Stimulated activated effector memory CD8-positive, alpha-beta T cell treated with anti-CD3 and anti-CD28 coated beads, Interleukin-12 subunit alpha, Interleukin-12 subunit beta, amount 100 ng/mL, for 72 hours (primary cell): ENCODE measurements at places on chromosomes 1 and 21.

GRCh38 chr21:44455524-44456213 lies 359 bp downstream of the LRRC3 start:
- DNase-seq: peak; percentile 60

DNA sequence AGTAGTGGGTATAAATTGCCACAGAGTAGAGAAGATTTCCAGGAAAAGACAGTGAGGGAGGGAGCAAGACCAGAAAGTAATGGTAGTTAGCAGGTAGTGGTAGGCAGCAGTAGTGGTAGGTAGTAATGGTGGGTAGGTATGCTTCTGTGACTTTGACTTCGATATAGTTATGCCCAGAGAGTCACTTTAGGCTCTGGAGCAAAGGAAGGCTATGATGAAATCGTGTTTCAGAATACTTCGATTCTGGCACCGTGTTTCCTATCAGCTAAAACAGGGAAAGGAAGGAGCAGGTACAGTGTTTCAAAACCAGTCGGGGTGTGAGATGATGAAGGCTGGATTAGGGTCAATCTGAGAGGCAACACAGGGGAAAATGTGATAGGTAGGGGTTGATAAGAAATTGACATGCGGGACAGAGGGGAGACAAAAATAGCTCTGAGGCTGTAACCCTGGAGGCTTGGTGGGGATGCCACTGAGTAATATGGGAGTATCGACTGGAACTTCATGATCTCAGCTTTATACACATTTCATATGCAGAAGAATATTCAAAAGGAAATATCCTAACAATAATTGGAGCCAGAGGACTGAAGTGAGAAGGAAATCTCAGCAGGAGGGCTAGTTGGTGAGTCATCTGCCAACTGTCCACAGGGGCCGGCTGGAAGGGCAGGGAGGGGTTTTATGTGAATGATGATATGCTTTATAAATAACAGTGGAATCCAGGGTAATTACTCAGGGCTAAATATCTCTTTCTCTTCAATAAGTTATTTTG lies 25.2 kb upstream of the TRIM45 start:
- DNase-seq: no peak

DNA sequence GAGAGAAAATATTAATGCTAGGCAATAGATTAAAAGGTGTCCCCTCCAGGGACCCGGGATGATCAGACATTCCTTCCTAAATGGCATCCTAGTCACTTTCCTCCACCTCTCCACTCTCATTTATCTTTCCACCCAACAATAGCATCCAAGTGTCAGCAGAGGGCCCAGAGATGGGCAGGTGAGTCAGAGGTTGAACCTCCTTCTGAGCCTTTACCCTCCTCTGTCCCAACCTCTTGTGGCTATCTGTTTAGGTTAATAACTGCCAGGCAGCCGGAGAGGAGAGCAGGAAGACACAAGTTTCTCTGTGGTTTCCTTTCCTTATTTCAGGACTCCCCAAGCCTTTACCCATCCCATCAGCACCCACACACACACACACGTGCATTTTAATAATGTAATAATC lies 4.1 kb downstream of the GJA5 start:
- no peak for DNase-seq

DNA sequence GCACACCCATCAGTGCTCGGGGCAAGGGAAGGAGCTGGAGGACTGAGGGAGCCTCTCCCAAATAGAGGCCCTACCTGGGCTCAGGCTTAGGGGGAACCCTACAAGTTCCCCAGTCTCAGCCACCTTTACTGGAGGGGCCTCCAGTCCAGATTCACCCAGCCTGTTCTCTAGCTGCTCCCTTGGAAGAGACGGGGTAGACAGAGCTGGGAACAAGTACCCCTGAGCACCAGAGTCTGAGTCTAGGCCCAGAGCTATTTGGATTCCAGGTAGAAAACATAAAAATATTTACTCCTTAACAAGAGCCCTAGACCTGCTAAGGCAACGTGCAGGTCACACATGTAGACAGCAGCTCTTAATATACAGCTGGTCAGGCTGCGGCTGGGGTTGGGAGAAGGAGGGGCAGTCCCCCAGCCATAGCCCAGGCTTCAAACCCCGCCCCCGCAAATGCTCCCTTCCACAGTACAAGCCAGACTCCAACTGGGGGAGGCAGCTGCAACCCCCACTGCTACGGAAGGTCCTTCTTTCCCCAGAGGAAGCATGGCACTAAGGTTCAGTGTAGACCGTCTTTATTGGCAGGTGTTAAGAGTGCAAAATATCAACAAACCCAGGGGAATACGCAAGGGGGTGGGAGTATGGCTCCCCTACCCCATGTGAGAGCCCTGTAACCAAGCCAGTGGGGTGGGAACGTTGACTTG lies 8.0 kb downstream of the TENT5B start:
- no peak for DNase-seq

GRCh38 chr1:188668083-188668482 lies 1809.6 kb downstream of the BRINP3 start:
- no peak for DNase-seq

- no peak for DNase-seq
Observed at GRCh38 chr1:42952303-42953001, 6.2 kb downstream of the SLC2A1 start.

- no peak for DNase-seq
Observed at GRCh38 chr1:104991702-104992101, 1242.0 kb downstream of the AMY1C start.

- DNase-seq: no peak
Observed at GRCh38 chr1:202968895-202969295, 1.8 kb upstream of the CYB5R1 start.

DNA sequence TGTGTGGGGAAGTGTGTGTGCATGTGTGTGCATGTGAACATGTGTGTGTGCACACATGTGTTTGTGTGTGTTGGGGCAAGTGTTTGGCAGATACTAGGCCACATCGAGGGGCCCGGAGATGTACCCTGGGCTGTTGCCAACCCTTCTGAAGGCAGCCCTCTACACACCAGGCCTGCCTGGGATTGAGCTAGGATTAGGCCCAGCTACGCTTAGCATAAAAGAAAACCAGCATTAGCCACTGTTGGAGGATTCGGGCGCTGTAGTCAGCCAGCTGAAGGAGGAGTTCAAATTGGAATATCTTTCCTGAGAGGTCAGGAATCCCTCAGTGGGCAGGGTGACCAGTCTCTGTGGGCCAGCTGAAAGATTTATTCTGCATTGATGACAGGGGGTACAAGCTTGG lies 10.6 kb upstream of the ALX3 start:
- DNase-seq: no peak

DNA sequence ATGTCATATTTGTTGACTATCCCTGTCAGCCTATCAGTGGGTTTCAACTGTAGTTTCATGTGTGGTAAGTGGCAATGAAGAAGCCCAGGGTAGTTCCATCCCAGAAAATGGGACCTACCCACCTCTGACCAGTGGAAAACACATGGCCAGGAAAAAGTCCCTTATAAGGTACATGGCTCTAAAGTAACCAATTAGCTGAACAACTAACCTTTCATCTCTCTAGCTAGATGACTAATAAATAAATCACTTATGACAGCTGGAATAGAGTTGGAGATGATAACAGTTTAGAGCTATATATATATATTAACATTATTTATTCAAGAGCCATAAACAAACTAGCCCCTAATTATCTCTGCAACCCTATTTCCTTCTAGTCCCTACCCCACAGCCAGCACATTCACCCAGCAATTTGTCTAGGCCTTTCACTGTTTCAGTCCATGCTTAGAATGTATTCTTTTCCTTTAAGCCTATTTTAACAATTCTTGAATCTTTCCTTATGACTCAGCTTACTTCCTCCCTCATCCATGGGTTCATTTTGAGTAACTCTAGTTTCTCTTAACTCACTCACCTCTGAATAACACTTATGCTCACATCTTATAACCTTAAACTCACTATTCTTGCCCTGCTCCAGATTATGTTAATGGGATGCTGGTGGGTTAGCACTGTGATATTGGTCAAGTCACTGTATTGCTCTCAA lies 83.7 kb downstream of the TNFSF18 start:
- DNase-seq: no peak

DNA sequence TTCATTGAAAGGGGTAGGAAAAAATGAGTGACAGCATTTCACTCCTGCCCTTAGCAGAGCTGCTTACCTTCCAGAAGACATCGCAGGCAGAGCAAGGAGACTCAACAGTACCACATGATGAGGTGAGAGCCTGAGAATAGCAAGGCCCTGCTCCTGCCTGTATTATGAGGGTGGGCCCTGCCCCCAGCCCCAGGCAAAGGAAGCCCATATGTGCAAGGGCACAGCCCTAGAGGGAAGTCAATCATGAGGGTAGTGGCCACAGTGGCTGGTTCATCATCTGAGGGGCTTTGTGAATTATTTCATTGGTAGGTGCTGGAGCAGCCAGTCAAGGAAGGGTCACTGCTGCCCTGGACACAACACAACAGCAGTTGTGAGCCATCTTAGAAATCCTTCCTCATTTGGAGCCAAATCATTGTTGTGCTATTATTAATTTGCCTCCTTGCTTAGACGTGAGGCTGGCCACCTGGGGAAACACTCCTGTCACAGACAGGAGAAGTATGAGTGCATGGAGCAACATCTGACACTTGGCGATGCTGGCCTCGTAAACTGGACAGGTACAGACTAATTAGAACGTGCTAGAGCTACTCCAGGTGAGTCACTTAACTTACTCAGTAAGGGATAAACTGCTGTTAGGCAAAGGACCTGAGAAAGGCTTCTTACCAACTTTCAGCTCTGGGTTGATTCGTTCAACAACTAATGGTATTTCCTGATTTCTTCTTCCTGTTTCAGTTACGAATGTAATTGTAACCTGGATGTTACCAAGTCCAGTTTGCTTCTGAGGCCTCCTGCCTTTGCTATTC lies 22.7 kb upstream of the ACBD6 start:
- no peak for DNase-seq

DNA sequence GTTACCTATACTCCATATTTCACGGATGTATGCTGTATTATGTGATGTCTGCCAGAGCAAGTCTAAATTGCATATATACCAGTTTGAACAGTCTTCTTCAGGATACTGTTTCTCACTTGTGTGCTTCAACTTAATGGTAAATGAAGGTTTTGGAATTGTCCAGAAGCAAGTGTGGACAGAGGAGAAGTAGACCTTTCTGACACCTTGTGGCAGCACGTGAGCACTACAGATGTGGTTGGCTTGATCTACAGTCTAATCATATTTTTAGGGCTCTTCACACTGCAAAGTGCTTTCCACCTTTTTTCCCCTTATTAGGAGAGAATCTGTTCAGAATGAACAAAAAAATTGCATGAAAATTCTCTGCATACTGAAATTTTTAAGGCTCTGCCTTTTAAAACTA lies 10.9 kb downstream of the MORC3 start:
- no peak for DNase-seq

GRCh38 chr1:75338616-75339483 lies 204.7 kb downstream of the LHX8 start:
- DNase-seq: no peak

GRCh38 chr1:84121360-84121759 lies 22.7 kb upstream of the PRKACB start:
- DNase-seq: no peak

DNA sequence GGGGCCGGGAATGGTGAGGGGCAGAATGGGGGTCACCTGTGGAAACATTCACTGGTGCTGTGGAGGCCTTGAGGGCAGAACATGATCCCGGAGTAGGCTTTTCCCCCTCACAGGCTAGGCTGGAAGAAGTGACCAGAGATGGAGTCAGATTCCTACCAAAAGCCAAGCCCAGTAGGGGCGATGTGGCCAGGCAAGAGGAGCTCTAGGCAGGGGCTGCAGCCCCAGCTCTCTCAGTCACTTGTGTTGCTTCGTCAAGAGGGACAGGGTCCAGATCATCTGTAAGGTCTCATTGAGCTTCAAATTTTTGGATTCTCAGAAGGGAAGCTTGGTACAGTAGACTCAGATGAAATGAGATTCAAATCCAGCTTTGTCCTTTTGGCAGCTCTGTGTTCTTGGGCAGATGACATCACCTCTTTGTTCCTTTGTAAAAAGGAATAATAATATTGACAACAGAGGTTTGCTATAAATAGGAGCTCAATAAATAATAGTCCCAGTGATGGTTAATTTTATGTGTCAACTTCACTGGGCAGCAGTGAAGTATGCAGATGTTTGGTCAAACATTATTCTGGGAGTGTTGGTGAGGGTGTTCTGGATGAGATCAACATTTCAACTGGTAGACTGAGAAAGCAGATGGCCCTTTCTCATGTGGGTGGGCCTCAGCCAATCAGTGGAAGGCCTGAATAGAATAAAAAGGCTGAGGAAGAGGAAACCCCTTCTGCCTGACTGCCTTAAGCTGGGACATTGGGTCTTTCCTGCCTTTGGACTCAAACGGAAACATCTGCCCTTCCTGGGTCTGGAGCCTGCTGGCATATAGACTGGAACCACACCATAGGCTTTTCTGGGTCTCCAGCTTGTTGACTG lies 324.7 kb upstream of the USP24 start:
- DNase-seq: no peak

DNA sequence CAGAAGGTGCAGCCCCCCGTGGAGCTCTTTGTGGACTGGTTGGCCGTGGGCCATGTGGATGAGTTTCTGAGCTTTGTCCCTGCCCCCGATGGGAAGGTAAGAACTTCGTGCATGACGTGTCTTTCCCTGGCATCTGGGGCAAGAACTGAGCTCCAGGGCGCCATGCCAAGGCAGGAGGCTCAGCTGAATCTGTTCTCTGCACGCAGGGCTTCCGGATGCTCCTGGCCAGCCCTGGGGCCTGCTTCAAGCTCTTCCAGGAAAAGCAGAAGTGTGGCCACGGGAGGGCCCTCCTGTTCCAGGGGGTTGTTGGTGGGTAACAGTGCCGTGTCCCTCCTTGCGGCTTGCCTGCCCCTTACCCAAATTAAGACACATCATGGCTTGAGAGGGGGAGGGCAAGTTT lies 27.7 kb downstream of the PADI3 start:
- no peak for DNase-seq

GRCh38 chr1:235156265-235156664 lies 4.8 kb downstream of the RBM34 start:
- no peak for DNase-seq

DNA sequence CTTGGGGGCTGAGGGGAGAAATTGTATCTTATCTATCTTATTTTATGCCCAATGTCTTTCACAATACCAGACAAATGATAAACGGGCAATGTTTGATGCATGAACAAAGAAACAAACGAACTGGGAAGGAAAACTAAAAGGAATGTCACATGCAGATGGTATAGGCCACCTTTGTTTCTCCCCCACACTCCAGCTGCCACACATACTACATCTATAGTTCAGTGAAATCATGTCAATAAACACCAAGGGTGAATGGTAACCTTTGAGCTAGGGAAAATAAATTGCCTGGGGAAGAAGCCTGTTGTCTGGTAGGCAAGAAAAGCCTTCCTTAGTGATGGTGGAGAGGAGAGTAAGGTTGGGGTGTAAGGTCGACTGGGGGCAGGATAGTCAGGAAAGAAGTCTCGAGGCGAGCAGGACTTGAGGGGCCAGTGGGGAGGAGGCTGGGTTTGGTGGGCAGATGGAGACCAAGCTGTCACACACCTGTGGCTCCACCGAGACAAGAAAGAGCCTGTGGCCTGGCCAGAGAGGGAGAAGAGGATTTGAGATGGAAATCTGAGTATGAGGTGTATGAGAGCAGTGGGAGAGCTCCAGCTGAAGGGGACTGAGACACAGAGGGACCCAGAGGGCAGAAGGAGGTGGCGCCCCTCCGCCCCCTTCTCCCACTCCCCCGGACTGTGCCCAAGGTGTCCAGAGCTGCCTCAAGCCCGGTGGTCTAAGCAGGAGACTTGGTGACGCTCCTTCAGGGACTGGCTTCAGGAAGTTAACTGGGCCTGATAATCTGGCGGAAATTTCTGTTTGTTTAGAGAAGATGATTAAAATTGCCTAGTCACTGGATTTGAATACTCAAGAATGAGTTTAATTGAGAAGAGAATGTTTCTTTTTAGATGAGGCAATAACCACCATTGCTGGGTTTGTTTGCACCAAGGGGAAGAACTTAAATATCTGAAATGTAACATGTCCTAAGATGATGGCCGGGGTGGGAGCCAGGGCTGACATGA lies 37.3 kb downstream of the ATF3 start:
- no peak for DNase-seq

- DNase-seq: no peak
Observed at GRCh38 chr1:44408212-44408582, 3.1 kb downstream of the RNF220 start.
